ENCODE measurements at places on chromosomes 4 and X. TPM values are rescaled to one million over a fixed set of nuclear protein-coding genes. Genes with fewer than 3 reads are reported as not detected.

DNA sequence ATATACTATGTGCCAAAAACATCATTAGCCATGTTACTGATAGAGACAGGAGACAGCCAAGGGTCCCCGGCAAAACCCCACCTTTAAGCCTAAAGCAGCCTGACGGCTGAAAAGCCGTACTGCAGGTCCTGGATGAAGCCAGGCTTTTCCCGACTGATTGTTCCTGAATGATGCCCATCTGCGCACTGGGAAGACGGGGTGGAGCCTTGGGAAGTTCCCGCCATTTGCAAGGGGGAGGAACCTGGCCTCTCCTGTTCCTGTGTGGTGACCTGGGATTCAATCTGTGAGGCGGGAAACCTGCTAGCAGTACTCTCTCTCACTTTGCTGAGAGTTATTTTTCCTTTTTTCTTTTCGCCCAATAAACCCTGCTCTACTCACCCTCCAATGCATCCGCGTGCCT lies 15.1 kb upstream of the CAMK2D start:
- no peak for DNase-seq

Gene BOD1L1
- total RNA-seq = 39.8 TPM

Gene GAGE2A
- not detected for total RNA-seq

Gene NOCT
- 7.0 TPM for total RNA-seq

DNA sequence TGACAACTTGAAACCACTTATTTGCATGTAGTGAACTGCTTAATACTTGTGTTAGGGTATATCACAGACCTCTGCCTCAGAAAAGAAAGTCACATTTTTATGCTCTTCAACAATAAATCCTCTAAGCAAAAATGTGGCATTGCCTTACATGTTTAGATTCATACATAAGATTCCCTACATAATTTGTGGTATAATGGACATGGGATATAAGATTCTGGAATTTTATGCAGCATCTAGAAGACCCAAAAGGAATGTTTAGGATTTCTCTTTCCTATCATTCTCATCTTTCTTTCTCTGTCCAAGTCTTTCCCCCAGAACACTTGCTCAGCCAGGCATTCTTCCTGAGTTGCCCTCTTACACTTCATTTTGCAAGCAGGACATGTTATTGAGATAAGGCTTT lies 37.7 kb upstream of the TET2 start:
- no peak for DNase-seq
